ENCODE measurements at places on chromosomes 2 and 18. TPM values are rescaled to one million over a fixed set of nuclear protein-coding genes. Genes with fewer than 3 reads are reported as not detected.

The TMEM247 gene
- total RNA-seq = not detected

The COL4A4 gene
- total RNA-seq = 0.89 TPM

The PPP4R1 gene
- total RNA-seq = 86.4 TPM

The SCN9A gene
- total RNA-seq = 0.86 TPM

The DYSF gene
- total RNA-seq = 0.81 TPM

DNA sequence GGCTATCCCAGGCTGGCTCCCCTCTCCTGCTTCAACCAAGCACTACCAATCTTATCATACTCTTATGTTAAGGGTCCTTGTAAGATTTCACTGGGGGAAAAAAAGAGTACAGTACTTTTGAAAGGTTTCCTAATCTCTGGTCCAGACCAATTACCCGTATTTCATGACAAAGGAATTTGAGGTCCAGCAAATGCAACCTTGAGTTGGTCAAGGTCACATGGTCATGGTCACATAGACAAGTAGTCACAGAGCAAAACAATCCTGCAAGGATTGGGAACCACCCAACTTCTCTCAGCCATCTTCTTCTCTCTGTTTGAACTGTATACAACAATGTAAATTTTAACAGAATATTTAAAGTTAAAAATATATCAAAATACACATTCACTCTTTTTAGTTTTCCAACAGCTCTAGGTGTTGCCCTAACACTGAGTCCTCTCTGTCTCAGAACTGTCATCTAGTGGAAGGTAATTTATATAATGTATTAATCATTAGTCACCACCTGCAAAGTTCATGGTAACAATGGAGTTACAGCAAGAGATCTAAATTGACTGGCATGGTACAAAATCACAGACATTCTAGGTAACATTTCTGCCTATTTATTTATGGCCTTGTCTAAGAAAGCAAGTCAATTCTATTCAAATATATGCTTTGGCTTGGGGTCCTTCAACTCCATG, 21.5 kb downstream of the DTNB start:
- peak; percentile 19 for DNase-seq

DNA sequence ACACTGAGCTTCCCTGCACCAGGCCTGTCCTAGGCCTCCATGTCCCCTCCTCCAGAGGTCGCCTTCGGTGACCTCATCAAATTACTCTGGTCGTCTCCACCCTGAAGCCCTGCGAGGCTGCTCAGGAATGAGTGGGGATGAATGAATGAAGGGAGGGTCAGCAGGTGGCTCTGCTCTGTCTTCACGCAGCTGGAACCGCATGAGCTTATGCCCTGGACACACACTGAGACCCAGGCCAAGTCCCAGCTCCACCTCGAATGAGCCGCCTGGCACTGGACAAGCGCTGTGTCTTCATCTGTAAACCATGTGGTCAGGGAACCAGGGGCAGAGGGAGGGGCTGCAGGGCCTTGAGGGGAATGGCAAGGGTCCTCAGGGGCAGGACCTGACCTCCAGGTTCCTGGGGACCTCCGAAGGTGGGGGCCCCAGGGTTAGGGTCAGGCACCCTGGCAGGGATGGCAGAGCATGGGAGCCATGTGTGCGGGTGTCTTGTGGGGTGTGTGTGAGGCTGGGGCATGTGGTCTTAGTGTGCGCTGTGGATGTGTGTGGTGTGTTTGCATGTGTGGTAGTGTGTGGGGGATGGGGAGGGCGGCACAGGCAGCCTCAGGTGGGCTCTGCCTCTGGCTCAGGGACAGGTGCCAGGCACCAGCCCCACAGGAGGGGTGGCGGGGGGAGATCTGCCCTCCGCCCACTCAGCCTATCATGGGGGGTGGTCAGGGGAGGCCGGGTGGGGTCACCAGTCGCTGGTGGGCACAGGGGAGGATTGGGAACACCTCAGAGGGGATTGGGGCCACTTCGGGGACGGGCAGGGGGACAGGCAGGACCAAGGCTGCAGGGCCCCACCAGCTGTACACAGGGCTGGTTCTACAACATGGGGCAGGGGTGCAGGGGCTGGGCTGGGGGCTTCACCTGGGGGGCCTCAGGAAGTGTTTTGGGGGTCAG, 13.9 kb downstream of the ODC1 start:
- DNase-seq = peak; percentile 37
